Esophagus muscularis mucosa (tissue), 4 donors: ENCODE measurements at places on chromosomes 13 and 19. TPM values are rescaled to one million over a fixed set of nuclear protein-coding genes. Genes with fewer than 3 reads are reported as not detected.

DNA sequence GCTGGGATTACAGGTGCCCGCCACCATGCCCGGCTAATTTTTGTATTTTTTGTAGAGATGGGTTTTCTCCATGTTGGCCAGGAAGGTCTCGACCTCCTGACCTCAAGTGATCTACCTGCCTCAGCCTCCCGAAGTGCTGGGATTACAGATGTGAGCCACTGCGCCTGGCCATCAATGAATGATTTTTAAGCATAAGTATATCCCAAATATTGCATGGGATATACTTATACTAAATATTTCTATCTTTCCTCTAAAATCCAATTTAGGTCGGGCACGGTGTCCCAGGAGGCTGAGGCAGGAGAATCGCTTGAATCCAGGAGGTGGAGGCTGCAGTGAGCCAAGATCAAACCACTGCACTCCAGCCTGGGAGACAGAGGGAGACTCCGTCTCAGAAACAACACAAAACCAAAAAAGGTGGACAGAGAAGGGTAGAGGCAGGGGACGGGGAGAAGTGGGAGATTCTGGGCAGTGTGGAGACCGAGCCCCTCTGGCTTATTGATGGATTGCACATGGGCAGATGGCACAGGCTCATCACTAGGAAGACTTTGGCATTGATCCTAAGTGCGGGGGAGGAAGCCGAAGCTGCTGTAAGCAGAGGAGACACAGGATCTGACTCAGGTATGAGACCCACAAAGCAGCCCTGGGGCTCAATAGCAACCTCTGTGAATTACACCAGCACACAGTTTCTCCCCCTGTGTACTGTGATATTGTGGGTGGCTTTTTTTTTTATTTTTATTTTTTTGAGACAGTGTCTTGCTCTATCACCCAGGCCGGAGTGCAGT lies 13.5 kb downstream of the ARRDC5 start:
- DNase-seq = no peak

The WASF3 gene
- 18.5 TPM for total RNA-seq

GRCh38 chr19:41249707-41250423 lies 14.3 kb upstream of the HNRNPUL1 start:
- no peak for DNase-seq

- no peak for DNase-seq
These were observed 73.2 kb upstream of the MLNR start for GRCh38 chr13:49146950-49147355.

The CILP2 gene
- 0.42 TPM for total RNA-seq

GRCh38 chr19:41689993-41690800 lies 2.1 kb upstream of the CEACAM7 start:
- DNase-seq = peak; percentile 89

DNA sequence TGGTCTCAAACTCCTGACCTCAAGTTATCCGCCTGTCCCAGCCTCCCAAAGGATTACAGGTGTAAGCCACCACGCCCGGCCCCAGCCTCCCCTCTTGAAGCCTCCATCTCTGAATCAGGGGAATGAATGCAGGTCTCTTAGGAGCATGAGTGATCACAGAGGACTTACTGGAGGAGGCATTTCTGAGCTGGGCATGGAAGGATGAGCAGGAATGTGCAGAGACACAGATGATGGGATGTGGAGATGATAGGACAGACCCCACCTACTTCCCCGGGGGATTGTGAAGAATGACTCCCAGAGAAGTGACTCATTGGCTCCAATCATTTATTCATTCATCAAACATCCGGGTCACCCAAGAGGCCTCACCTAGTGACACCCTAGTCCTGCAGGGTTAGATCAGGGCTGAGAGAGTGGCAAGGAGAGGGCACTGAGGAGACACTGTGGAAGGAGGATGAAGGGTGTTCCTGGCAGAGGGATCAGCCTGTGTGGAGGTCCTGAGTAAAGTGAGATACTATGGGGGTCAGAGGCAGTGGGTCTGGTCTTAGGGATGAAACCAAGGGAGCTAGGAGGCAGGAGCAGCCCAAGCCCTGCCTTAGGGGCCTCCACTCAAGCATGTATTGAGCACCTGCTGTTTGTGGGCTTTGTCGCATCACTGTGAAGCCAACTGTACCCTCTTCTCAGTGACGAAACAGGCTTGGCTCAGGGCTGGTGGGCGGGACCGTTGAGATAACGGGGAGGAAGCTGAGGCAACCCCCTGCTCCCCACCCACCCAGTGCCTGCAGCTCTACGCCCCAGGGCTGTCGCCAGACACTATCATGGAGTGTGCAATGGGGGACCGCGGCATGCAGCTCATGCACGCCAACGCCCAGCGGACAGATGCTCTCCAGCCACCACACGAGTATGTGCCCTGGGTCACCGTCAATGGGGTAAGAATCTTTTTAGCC lies 3.0 kb downstream of the IFI30 start:
- DNase-seq = no peak

GRCh38 chr19:11797491-11797890 lies 832 bp upstream of the ZNF491 start:
- peak; percentile 93 for DNase-seq

GRCh38 chr19:18060472-18060871 lies 26.3 kb downstream of the IL12RB1 start:
- DNase-seq = no peak
